ENCODE measurements at places on chromosomes 16 and 17.
A peak's percentile ranks its signal among the peaks of the same experiment; 100 is the strongest.

DNA sequence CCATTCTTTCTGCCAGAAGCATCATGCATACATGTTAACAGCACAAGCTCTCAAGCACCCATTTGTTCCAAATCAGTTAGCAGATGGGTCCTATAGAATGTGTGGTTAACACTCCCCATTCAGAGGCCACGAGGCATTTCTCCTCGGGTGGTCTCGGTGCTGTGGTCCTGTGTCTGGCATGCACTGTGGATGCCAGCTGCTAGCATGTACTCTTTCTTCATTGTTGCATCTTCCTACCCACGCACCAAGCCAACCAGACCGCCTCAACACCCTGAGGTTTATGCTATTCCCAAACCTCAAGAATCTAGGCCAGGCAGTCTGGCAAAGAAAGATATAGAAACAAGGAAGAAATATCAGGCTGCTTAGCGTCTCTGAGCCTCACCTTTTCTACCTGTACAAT, 27.8 kb upstream of the MRTFB start:
- DNase-seq = no peak

DNA sequence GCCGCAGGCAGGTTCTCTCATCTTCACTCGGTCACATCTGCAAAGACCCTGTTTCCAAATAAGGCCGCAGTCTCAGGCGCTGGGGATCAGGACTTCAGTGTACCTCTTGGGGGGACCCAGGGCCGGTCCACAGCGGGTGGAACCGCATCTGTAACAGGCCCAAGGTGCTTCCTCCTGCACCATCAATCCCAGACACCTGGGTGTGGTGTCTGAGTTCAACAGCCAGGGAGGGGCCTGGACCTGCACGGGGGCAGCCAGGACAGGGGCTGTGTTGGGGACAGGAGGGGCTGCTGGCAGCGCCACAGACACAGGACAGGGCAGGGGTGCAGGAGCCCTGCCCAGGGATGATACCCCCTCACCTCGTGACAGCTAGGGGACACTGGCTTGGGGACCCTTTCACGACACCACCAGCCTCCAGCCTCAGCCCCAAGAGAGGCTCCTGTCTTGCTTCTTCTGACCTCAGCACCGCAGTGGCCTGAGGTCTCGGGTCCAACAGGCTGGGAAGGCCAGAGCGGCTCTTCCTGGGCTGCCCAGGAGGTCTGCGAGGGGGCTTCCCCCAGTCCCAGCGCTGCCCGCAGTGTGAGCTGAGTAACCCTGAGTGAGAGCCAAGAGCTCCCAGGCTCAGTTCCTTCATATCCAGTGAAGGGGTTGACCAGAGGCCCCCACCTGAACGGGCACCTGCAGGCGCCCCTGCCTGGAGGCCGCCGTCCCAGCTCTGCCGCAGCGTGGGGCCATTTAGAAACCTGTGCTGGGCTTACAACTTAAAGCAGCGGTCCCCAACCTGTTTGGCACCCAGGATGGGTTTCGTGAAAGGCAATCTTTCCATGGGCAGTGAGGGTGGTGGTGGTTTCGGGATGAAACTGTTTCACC, 30.7 kb upstream of the BAHCC1 start:
- DNase-seq = no peak

- no peak for DNase-seq
Observed at GRCh38 chr17:17782523-17783115, 54.2 kb downstream of the SREBF1 start.

GRCh38 chr17:58416937-58417299, 416 bp downstream of the RNF43 start:
- DNase-seq = no peak

GRCh38 chr17:59893676-59894100, 767 bp downstream of the RPS6KB1 start:
- no peak for DNase-seq

DNA sequence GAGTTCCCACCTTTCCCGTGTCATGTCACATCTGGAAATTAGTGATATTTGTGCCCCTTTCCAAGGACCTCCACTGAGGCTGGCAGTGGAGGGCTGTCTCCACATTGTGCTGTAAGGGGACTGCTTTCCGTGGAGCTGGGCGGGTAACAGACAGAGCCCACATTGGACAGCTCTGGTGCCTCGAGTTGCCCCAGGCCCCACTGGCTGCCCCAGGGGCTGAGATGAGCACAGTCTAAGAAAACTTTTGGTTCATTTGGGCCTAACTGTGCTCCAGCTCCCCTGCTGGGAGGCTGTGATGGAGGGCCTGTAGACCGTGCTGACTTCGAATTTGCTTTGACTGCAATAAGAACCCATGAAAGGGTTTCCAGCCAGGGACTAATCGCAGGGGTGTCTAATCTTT, 38.0 kb downstream of the ARSG start:
- no peak for DNase-seq

DNA sequence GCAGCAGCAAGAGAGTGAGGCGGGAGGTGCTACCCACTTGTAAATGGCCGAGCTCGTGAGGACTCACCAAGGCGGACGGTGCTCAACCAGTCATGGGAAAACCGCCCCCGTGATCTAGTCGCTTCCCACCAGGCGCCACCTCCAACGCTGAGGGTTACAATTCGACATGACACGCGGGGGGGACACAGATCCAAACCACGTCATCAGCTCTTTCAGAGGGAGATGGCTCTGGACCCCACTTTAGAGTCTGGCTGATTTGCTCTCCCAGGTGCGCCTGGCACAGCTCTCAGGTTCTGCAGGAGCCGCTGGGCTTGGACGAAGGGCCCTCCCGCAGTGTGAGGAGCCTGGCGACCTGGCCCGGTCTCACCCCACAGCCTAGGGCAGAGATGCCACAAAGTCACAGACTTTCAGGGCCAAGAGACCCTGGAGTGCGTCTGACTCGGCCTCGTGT, 21.1 kb upstream of the DOC2B start:
- no peak for DNase-seq

- no peak for DNase-seq
Observed at GRCh38 chr17:3534881-3535252, 22.7 kb downstream of the TRPV3 start.

GRCh38 chr16:89485701-89486246, 4.6 kb downstream of the ANKRD11 start:
- DNase-seq = no peak

DNA sequence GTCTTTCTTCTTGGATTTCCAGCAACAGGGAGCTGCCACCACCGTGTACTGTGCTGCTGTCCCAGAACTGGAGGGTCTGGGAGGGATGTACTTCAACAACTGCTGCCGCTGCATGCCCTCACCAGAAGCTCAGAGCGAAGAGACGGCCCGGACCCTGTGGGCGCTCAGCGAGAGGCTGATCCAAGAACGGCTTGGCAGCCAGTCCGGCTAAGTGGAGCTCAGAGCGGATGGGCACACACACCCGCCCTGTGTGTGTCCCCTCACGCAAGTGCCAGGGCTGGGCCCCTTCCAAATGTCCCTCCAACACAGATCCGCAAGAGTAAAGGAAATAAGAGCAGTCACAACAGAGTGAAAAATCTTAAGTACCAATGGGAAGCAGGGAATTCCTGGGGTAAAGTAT, 389.0 kb downstream of the MAF start:
- DNase-seq = peak; percentile 52

DNA sequence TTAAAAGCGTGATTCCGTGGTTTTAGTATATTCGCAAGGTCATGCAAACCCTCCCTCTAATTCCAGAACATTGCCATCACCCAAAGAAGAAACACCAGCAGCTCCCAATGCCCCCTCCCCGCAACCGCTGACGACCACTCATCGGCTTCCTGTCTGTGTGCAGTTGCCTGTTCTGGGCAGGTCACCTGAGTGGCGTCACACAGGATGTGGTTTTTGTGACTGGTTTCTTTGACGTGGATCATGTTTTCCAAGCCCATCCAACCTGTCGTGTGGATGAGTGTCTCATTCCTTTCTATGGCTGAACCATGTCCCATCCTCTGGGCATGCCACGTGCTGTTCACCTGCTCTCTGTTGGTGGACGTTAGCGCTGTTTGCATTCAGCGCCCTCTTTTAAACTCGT, 8.2 kb upstream of the ATP2C2 start:
- no peak for DNase-seq

- DNase-seq = no peak
Observed at GRCh38 chr17:885971-886571, 93.5 kb downstream of the NXN start.

GRCh38 chr16:21277927-21278706, at the start of gene CRYM:
CRYM (minus strand) TSS chr16:21278290; CDS start chr16:21278251, 39 bp downstream.
- DNase-seq = no peak

DNA sequence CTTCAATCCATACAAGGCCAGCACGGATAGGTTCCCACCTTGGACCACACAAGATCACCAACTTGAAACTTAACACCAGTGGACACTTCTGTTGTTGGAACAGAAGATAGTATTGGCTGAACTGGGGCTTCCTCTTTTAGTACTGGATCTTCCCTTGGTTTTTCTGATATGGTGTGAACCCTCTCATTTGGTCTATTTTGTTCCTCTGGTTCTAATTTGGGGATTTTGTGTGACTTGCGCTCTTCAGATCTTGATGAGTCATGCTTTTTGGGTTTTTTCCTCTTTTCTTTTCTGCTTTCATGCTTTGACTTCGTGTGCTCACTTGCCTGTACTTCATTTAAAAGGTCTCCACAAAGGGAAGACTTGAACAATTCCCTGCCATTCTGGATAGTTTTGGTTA, 39.0 kb downstream of the SOST start:
- no peak for DNase-seq

GRCh38 chr17:10198509-10199249, at the start of gene GAS7:
GAS7 (minus strand) TSS chr17:10198606.
- DNase-seq = peak; percentile 53

Data from anterior cingulate cortex (tissue), 58 donors.